ENCODE measurements at places on chromosomes 2 and 18. TPM values are rescaled to one million over a fixed set of nuclear protein-coding genes. Genes with fewer than 3 reads are reported as not detected.

ZNF514 gene
- total RNA-seq, result 10.3 TPM

RUFY4 gene
- 3.3 TPM for total RNA-seq

GLI2 gene
- total RNA-seq, result 2.5 TPM

NEU2 gene
- not detected for total RNA-seq

KLHL41 gene
- total RNA-seq, result not detected

SERPINB7 gene
- not detected for total RNA-seq

DNPEP gene
- total RNA-seq, result 78.3 TPM

ITGB6 gene
- not detected for total RNA-seq

UNC80 gene
- not detected for total RNA-seq

IWS1 gene
- 47.6 TPM for total RNA-seq

AQP12A gene
- not detected for total RNA-seq

VWC2L gene
- total RNA-seq, result not detected

LYG1 gene
- 2.8 TPM for total RNA-seq

SPP2 gene
- not detected for total RNA-seq

TNP1 gene
- total RNA-seq, result not detected

NEB gene
- 0.12 TPM for total RNA-seq

SERPINE2 gene
- total RNA-seq, result 19.4 TPM

ABCG5 gene
- total RNA-seq, result not detected

ABCB11 gene
- 0.05 TPM for total RNA-seq

C2orf81 gene
- 3.5 TPM for total RNA-seq

FN1 gene
- total RNA-seq, result 11.6 TPM

KLHL14 gene
- not detected for total RNA-seq

CREG2 gene
- total RNA-seq, result 0.24 TPM

ABHD1 gene
- 0.24 TPM for total RNA-seq

ALK gene
- total RNA-seq, result not detected

CTIF gene
- 3.0 TPM for total RNA-seq

MLPH gene
- not detected for total RNA-seq

DNAJC5G gene
- not detected for total RNA-seq

GCG gene
- not detected for total RNA-seq

ZNF512 gene
- 39.1 TPM for total RNA-seq

SCG2 gene
- total RNA-seq, result not detected
